CD4-positive, alpha-beta T cell (primary cell): ENCODE measurements at places on chromosomes 7 and 10. TPM values are rescaled to one million over a fixed set of nuclear protein-coding genes. Genes with fewer than 3 reads are reported as not detected.
A peak's percentile ranks its signal among the peaks of the same experiment; 100 is the strongest.

- DNase-seq = no peak
Observed at GRCh38 chr10:10110844-10111490, 906.7 kb upstream of the CELF2 start.

GHRHR gene
- not detected for total RNA-seq

CALCR gene
- total RNA-seq = not detected

CYP51A1 gene
- total RNA-seq = 30.9 TPM

VAX1 gene
- not detected for total RNA-seq

DNA sequence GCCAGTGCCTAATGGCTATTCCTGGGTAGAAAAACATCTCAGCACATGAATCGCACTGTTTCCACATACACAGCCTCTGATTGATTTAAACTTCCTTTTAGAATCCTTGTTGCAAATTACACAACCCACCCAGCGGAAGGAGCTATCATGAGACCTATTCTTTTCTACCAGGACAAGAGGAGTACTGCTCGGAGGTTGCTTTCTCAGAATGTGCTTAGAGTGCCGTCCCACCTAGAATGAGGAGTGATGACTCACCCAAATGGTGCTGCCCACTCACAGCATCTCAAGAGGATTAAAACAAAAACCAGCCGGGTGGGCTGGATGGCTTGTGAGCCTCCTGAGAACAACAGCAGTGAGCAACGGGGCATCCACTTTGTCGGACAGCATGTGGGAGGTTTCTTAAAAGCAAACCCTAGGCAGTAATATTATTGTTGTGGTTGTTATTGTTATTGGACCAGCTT, 128.9 kb downstream of the DGKI start:
- no peak for DNase-seq

DNA sequence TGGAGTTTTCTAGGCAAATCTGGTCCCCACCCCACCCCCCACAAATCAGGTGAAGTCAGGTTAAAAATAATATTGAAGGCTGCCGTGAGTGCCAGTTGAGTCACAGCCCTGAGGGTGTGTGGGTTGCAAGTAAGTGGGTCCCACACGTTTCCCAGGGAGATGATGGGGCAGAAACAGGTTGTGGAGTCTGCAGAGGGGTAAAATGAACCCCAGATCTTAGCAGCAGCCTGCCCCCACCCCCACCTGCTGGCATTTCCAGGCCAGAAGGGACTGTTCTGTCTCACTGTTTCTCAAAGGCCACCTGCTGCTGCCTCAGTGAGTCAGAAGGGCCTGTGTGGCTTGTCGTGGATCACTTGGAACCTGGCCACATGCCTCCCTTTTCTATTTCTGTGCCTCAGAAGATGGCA, 59.8 kb upstream of the SMNDC1 start:
- DNase-seq = no peak

DNA sequence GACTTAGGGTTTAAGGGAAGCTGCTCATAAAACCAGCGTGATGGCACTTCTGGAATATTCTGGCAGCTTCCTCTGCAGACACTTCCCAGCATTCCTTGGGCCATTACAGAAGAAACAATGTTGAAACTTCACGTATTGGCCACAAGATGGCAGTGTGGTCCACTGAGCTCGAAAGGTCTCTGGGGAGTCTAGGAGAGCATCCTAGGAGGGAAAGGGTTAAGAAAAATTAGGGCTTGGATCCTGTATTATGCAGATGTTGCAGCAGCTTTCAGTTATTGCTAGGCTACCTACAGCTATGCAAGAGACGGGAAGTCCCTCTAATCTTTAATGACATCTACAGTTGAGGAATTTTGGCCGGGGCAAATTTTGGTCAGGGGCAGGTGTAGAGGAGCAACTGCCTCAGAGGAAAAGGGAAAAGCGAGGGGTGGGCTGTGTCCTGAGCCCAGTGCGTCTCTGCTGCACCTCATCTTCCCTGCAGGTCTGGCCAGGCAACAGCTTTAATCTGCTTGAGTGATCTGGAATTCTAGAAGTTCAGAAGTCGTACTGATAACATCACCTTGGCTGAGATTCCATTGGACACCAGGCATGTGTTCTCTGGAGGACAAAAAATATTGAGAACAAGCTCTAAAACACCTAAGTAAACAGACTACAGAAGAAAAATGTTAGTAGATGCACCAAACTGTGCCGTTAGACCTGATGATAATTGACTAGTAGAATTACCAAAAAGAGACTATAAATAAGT, 220.8 kb upstream of the PRSS58 start:
- DNase-seq = peak; percentile 18

PWWP2B gene
- 19.2 TPM for total RNA-seq

ACADSB gene
- total RNA-seq = 17.9 TPM

- DNase-seq = no peak
Observed at GRCh38 chr7:28174901-28175661, 5.5 kb downstream of the JAZF1 start.

GRCh38 chr10:101064415-101065030, 2.7 kb downstream of the KAZALD1 start:
- DNase-seq = no peak

DNA sequence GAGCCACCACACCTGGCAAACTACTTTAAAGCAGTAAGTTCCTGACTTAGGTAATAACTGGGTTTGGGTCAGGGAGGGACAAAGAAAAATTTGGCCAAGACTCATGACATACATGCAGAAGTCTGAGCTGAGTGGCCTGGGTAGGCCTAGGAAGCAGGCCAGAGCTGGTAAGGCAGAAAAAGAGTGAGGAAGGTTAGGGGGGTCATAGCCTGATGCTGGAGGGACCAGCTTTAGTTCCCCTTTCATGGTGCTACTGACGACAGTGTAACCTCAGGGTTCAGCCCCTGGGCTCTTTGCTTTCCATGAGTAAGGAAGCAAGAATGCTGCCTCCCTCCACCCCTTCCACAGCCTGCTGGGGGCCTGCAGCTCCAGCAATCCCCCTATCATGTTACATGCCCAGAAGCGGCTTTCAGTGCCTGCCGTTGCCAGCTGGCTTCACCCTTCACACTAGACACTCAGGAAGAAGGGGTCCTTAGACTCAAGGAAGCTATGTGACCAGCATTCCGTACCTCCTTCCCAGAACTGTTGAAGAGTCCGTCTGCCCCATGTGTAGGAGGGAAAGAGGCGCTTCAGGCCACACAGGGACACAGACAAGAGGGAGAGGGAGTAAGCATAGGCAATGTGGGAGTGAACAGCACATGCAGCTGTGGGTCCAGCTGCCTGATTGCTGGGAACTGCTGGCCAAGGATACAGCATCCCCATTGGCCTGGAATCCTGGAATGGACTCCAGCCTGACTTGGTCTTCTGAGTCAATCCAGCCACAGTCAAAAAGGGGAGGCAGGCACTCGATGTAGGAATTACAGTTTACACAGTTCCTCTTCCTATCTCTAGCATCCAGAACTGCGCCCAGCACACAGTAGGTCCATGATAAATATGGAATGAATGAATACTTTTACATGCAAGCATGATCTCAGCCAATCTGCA, 4.1 kb upstream of the PLAU start:
- DNase-seq = no peak

GRCh38 chr10:84634636-84635035, 306.2 kb downstream of the CCSER2 start:
- no peak for DNase-seq

ITPRID1 gene
- total RNA-seq = not detected

AKR1C8 gene
- total RNA-seq = 0.28 TPM

- no peak for DNase-seq
Observed at GRCh38 chr7:139895141-139895829, 66.2 kb downstream of the TBXAS1 start.

SPDYE16 gene
- total RNA-seq = 0.53 TPM

- no peak for DNase-seq
Observed at GRCh38 chr10:103901299-103901698, 16.7 kb downstream of the STN1 start.

DNA sequence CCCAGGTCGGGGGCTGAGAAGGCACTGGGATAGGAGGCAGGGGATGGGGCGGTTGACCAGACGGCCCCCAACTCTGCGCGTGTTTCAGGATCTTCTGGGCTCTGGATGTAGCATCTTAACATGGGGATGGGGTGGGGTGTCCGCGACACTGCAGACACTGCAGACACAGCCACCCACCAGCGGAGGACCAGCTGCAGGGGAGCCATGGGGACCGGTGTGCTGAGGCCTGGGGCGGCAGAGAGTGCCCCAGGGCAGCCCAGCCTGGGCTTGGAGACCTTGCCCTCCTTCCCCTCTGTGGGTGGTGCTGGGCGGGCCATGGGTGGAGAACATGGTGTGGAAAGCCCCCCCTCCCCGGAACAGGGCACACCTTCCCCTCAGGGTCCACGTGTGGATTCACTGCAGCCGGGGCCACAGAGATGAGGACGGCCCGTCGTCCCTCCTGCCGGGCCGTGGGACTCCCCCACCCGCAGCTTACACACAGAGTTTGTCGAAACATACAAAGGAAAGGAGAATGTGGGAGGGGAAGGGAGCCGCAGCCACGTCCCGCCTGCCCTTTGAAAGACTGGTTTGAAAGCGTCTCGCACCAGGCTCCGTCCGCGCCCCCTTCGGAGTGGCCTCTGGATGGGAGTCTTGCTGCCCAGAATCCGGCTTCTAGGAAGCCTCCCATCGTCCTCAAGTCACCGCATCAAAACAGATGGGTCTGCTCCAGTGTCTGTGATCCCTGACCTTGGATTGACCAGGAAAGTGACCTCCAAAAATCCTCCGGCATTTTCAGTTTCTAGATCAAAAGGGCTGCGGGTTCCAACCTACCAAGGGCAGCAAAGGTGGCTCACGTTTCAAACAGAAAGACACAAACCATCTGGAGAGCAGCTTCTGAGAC, 91.5 kb upstream of the TCERG1L start:
- DNase-seq = no peak

- no peak for DNase-seq
Observed at GRCh38 chr7:47039904-47040303, 542.0 kb downstream of the TNS3 start.

DNA sequence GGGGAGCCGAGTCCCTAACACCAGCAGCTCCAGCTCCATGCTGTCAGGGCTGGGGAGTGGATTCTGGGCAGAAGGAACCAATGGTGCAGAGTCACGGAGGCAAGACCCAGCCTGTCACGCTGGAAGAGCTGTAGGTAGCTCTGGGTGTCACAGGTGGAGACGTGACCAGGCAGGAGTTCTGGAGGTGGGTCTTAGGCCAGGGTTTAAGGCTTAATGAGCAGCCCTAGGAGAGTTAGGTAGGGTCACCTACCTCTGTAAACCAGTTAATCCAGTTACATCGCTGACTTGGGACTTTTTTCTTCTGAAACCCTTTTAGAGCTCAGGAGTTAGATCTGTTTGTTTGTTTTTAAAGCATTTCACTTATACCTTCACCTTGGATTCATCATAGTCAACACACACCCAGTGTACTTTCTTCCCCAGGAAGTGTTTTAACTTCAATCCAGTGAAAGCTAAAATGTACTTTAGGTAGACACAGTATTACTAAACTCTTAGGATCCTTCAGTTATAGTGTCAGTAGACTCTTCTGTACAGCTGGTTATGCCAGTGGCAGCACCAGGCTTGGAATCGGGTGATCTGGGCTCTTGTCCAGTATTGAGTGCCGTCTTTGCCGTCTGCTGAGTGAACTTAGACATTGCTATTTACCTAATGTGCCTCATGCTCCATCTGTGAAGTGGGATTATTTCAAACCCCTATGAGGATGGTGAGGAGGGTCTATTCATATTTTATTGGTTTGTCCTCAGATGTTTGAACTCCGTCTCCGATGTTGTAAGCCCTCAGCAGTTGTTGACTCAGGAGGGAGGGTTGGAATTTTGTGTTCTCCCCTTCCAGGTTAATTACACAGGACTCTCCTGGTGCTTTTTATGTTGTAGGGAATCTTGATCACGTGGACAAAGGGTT, 31.0 kb downstream of the TACR2 start:
- DNase-seq = no peak

AKR1D1 gene
- total RNA-seq = not detected

DNA sequence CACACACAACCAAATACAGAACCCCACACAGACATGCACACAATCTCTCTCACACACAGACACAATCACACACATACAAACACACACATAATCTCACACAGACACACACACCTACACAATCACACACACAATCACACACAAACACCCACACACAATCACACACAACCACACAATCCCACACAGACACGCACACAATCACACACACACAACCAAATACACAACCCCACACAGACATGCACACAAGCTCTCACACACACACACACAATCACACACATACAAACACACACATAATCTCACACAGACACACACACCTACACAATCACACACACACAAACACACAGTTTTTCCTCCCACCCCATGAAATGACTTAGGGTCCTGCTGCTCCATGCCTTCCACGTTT, 160.4 kb upstream of the PFKP start:
- DNase-seq = no peak

SLC29A4 gene
- 0.39 TPM for total RNA-seq

ANLN gene
- 0.33 TPM for total RNA-seq

PDE6C gene
- total RNA-seq = not detected

DNA sequence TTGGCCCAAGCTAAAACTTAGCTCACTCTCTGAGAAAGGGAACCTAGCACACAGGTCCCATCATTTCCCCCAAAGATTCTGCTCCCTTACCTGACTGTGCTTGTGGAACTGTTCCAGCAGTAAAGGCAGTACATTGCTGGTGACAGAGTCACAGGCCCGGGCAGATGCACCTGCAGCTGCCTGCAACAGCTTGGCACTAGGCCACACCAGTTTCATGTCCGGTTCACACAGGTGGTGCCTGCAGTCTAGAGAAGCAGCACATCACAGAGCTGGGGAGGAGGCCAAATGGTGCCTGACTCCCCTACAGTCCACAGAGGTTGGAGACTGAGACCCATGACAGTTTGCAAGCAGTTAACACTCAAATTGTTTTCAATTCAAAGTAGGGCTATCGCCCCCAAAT, 22.2 kb downstream of the ZDHHC16 start:
- DNase-seq = no peak

PLCE1 gene
- 0.03 TPM for total RNA-seq

- no peak for DNase-seq
Observed at GRCh38 chr7:131604841-131605279, 48.4 kb upstream of the PODXL start.

DNA sequence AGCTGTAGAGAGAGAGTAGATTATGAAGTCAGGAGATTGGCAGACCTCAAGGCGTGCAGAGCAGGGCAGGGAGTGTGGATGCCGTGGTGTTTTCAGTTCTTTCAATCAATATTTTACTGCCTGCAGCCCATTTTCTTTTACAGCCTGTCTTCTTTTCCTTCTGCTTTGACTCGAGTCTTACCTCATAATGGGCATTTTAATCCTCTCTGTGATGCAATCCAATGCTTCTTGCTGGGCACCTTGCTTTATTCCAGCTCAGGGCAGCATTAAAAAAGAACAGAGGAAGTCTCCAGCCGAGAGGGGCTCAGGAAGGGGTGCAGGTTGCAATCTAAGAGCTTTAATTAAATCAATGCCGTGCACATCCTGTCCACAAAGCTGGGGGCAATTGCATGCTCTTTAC, 839.0 kb downstream of the LRMDA start:
- DNase-seq = no peak

DNA sequence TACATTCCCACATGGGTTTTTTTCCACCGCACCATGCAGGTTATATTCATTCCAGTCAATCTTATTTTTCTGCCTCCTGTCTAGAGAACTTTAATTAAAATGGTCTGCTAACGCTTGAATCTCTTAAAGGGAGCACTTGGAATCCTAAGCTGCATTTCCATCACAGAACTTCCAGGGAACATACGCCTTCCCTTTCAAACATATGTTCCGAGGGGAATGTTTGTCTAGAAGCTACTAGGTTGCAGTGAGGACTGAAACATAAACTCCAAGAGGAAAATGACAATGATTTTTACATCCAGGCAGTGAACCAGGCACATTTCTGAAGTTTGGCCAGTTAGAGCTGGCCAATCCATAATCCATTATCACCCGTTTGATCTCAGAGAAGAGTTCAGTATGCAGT, 375.5 kb upstream of the NRP1 start:
- DNase-seq = no peak
